ENCODE measurements at places on chromosomes 4 and X. TPM values are rescaled to one million over a fixed set of nuclear protein-coding genes. Genes with fewer than 3 reads are reported as not detected.

- no peak for DNase-seq
These were observed 32.9 kb upstream of the TET2 start for GRCh38 chr4:105113800-105114199.

WAS gene
- 3.7 TPM for polyA plus RNA-seq

GRCh38 chrX:136041254-136041812, 56.1 kb downstream of the SLC9A6 start:
- DNase-seq, result no peak

- no peak for DNase-seq
These were observed 6.5 kb downstream of the ATP5ME start for GRCh38 chr4:667545-667925.

- no peak for DNase-seq
These were observed 8.4 kb downstream of the HAND2 start for GRCh38 chr4:173521467-173522159.

- DNase-seq, result no peak
These were observed 93.5 kb downstream of the TACR3 start for GRCh38 chr4:103626296-103626695.

GRCh38 chr4:172601195-172601594, 567.4 kb upstream of the GALNT7 start:
- no peak for DNase-seq

BEX1 gene
- polyA plus RNA-seq, result 2.6 TPM

- DNase-seq, result no peak
These were observed 54.3 kb downstream of the REPS2 start for GRCh38 chrX:17000751-17001150.

- DNase-seq, result no peak
These were observed 98.2 kb downstream of the FRYL start for GRCh38 chr4:48681856-48682255.

DNA sequence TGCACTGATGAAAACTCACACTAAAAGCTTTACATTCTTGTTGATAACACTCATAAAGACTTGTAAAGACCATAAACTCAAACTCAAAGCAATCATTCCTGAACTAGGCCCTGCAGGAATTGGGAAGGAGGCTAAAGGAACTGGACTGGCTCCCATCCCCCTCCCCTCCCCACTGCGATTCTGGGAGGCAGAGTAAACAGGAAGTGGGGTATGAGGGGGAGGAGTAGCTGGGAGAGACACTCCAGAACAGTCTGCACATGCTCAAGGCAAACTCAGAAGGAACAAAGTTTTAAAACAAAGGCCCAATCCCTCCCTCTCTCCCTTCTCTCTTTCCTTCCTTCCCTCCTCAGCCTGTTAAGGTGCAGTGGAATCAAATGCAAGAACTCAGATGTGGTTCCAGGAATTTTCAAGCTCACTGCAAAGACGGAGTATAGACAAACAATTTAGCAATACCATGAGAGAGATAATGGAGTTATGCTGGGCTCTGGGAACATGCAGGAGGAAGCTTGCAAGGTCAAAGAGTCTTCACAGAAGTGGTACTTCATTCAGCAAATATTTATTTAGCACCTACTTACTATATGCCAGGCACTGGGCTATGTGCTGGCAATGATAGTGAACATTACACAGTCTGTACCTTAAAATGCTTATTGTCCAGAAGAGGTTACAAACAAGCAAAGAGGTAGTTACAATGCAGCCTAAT, 15.9 kb downstream of the MID1IP1 start:
- DNase-seq, result no peak

DNA sequence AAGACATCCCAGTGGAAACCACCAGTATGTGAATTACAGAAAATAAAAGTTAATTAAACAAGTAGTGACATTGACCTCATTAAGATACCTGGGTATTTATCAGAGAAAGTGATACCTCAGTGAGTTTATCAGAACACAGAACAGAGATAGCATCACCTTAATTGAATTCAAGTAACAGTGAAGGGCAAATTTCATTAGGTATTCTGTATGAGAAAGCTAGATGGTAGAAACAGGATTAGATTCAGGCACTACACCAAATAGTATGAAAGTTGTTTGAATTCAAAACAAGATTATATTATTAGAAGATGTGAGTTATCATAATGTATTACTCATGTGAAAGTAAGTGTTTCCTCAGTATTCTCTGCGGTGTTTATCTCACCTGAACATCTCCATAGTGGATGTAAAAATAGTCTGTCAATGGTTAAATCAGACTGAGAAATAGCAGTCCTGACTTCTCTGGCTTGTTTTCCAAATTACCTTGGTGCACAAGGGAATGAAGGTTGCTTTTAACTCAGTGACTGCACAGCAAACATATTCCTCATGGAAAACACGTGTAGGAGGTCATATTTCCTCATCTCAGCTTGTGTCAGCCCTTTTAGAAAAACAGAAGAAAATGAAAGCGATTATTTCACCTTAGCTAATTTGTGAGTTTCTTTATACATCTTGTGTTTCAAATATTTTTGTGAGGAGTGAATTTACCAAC, 79.9 kb upstream of the PCDH18 start:
- no peak for DNase-seq

- DNase-seq, result no peak
These were observed 53.6 kb upstream of the HPSE start for GRCh38 chr4:83388313-83388676.

- DNase-seq, result no peak
These were observed 17.9 kb downstream of the UBE2K start for GRCh38 chr4:39715788-39716187.

TBC1D25 gene
- polyA plus RNA-seq, result 9.1 TPM

NEXMIF gene
- 0.46 TPM for polyA plus RNA-seq

- no peak for DNase-seq
These were observed 254.7 kb downstream of the PALLD start for GRCh38 chr4:168751263-168752225.

DNA sequence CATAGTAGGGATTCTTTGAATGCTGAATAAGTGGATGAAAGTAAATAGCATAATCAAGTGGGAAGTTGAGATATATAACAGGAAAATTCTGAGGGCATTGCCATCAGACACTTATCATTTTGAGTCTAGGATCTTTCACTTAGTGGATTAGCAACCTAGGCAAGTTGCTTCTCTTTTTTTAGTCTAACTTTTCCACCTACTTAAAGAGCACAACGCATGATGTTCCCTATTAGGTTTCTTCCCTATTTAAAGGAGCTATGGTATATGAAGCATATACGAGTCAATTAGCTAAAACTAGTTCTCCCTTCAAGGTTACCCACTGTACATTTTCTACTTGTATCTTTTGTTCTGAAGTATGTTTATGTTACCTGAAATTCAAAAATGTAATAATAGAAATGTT, 67.1 kb upstream of the HS3ST1 start:
- DNase-seq, result no peak

BEX5 gene
- polyA plus RNA-seq, result 0.23 TPM

DNA sequence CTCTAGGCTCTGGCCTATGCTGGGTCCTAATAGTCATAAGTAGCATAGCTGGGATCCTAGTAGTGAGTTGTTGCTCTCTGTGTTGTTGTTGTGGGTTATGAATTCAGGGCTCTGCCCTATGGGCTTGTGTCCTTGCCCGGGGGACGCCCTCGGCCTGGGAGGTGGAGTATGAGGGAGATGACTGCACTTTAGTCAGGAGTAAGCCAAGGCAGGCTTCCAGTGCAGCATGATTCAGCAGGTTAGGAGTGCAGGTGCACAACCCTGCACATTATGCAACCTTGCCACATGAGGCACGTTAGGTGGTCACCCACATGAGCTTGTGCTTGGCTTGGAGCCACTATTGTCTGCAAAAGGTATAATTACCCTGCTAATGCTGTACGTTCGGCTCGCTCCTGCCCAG, 58.4 kb upstream of the CCDC149 start:
- no peak for DNase-seq

GRCh38 chr4:153507310-153508073, 41.3 kb downstream of the TMEM131L start:
- DNase-seq, result no peak

- no peak for DNase-seq
These were observed 87.8 kb downstream of the GPRASP3 start for GRCh38 chrX:102808336-102808735.

GRCh38 chr4:61451935-61452334, 251.8 kb downstream of the ADGRL3 start:
- no peak for DNase-seq

Measured in muscle of back (tissue), 13 donors.